NCI-H187 treated with DMSO at 0.1 percent for 48 hours (cell line): ENCODE measurements at places on chromosomes 7 and 10.

- DNase-seq = no peak
These were observed 4.4 kb downstream of the ZP3 start for GRCh38 chr7:76428868-76429805.

- DNase-seq = no peak
These were observed 299.6 kb downstream of the LHFPL3 start for GRCh38 chr7:104628017-104628416.

GRCh38 chr7:156460858-156461627 is 179.5 kb upstream of the RNF32 start:
- DNase-seq = peak; percentile 47

- no peak for DNase-seq
These were observed 462.3 kb downstream of the PHTF2 start for GRCh38 chr7:78260826-78261225.

GRCh38 chr7:50227726-50228125 is 76.8 kb upstream of the IKZF1 start:
- DNase-seq = no peak

DNA sequence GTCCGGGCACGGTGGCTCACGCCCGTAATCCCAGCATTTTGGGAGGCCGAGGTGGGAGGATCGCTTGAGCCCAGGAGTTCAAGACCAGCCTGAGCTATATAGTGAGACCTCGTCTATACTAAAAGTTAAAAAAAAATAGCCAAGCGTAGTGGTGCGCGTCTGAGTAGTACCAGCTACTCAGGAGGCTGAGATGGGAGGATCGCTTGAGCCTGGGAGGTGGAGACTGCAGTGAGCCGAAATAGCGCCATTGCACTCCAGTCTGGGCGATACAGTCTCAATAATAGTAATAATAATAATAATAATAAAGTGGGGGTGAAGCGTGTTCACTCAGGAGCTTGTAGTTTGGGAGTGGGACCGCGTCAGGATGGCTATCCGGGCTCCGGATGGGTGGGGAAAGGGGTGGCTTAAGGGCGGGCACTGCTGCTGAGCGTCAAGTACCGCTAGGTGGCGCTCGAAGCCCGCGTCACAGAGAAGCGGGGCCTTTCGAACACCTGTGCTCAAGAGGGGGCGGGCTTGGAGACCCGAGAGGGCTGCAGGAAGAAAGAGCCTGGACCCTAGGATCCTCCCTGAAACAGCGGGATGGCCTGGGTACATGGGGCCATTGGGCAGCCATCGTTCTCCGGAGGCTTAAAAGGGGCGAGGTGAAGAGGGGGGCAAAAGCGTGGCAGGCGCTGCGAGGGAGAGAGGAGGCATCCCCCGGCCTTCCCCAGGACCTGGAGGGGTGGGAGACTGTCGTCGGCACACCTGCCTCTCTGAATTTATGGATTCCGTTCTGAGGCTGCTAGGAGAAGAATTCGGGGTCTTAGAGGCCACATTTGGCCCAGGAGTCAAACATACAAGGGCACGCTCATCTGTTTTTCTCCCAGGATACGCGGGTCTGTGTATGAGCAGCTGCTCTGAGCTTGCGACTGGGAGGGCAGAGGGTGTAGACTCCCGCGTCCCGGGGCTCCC is 14.5 kb downstream of the LBX1 start:
- no peak for DNase-seq

- no peak for DNase-seq
These were observed 30.4 kb downstream of the DDC start for GRCh38 chr7:50534690-50535290.

- DNase-seq = no peak
These were observed 14.2 kb downstream of the PDLIM1 start for GRCh38 chr10:95276367-95277200.

DNA sequence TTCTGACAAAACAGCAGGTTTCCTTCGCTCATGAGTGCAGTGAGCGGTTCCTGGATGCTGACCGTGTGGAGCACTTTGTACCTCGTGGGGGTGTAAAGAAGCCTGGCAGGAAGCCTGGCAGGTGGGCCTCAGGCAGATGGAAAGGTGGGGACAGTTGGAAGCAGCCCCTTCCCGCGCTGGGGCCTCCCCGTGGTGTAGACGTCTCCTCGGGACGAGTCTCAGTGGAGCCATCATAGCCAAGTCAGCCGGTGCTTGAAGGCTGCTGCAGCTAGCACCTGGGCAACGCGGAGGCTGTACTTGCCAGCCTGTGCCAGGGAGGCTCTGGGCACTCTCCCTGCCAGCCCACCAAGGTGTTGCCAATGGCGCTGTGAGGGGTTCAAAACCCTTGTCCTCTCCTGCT is 154.5 kb downstream of the WDR37 start:
- no peak for DNase-seq

DNA sequence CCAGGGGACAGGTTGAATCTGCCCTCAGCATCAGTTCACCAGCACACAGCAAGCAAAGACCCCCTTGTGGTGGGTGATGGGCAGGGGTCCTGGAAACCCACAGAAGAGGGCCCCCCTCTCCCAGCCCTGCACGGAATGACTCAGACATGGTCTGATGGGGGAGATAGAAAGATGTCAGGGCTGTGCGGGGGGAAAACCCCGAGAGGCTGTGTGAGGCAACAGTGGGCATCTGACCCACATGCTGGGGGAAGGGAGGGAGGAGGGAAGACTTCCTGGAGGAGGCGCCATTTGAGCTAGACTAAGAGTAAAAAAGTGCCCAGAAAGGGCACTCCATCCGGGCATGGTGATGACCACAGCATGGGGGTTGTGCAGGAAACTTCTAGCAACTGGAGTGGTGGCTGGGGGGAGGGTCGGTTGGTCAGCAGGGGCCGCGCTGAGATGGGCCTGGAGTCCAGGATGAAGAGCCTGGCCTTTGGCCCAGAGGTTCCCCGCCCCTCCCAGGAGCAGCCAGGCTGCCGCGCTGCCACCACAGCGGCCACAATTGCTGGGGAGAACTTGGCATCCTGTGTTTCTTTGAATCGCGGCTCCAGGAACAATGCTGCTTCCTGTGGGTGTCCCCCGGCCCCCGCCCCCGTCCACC is 2.5 kb downstream of the LFNG start:
- no peak for DNase-seq

- DNase-seq = no peak
These were observed 123.9 kb upstream of the MGMT start for GRCh38 chr10:129343141-129343540.

- no peak for DNase-seq
These were observed 79.9 kb upstream of the THSD7A start for GRCh38 chr7:11911900-11912299.

DNA sequence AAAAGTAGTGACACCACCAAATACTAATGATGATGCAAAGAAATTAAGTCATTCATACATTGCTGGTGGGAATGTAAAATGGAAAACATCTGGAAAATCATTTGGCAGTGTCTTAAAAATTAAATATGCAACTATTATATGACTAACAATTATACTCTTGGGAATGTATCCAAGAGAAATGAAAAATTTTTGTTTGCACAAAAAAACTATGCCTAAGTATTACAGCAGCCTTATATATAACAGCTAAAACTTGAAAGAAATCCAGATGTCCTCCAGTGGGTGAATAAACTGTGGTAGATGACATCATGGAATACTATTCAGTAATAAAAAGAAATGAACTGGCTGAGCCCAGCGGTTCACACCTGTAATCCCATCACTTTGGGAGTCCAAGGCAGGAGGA is 132.0 kb downstream of the NEBL start:
- no peak for DNase-seq

GRCh38 chr7:129502708-129503685 is 666 bp downstream of the SMKR1 start:
- no peak for DNase-seq
